ENCODE measurements at places on chromosomes 3 and 15. TPM values are rescaled to one million over a fixed set of nuclear protein-coding genes. Genes with fewer than 3 reads are reported as not detected.
A peak's percentile ranks its signal among the peaks of the same experiment; 100 is the strongest.

GRCh38 chr3:69443457-69443920, 57.6 kb upstream of the FRMD4B start:
- no peaks in the 10 kb centered on the region for H3K36me3 ChIP-seq
- peaks cover 14% of the 10 kb centered on the region for H3K4me1 ChIP-seq
- H3K27me3 ChIP-seq = no peaks in the 10 kb centered on the region
- no peak overlapping the region for H3K27ac ChIP-seq
- no peak overlapping the region for H3K4me3 ChIP-seq
- DNase-seq = no peak

The PPIB gene
- 221 TPM for total RNA-seq

GRCh38 chr3:128945041-128945877, 48.6 kb downstream of the CFAP92 start:
- DNase-seq = no peak
- H3K4me1 ChIP-seq = no peaks in the 10 kb centered on the region
- H3K27me3 ChIP-seq = no peaks in the 10 kb centered on the region
- no peaks in the 10 kb centered on the region for H3K36me3 ChIP-seq
- no peak overlapping the region for H3K27ac ChIP-seq

DNA sequence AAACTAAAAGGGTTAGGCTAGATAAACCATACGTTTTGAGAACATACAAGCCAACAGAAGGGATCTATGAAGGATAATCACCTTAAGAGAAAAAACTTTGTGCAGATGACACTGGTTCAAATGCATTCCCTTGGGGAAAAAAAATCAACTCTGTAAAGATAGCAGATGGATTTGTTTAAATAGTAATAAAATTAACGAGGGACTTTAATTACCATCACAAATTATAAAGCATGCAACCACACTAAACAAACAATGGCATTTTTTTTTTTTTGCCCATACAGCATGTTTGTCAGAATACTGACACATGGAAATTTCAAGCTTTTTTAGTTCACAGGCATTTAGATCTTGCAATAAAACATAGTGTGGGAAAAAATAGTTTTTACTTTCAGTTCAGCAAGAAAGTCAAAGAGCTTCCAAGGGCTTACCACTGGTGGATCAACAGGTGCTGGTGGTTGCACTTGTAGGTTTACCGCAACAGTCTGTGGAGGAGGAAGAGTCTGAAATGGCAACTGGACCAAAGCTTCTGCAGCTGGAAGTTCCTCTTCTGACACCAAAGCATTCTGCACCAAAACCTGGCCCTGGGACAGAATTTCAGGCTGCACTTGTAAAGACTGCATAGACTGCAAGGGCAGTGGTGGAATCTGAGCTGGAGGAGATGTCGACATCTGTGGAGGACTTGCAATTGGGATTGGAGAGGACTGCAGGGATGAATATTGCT, 53.1 kb downstream of the PHC3 start:
- peaks cover 27% of the 10 kb centered on the region for H3K4me1 ChIP-seq
- no peaks in the 10 kb centered on the region for H3K27me3 ChIP-seq
- peak; percentile 32 for DNase-seq
- no peak overlapping the region for H3K4me3 ChIP-seq

GRCh38 chr3:71725271-71725991, at the start of gene EIF4E3:
Gene EIF4E3 (minus strand): TSS chr3:71725402. CDS start chr3:71725367, 35 bp downstream.
- peak within 1 kb of the TSS; percentile 91 for H3K4me3 ChIP-seq
- H3K4me1 ChIP-seq = peaks cover 67% of the 10 kb centered on the region
- H3K27me3 ChIP-seq = no peaks in the 10 kb centered on the region
- peak; percentile 65 for DNase-seq
- peak within 1 kb of the TSS; percentile 95 for H3K27ac ChIP-seq

- no peaks in the 10 kb centered on the region for H3K36me3 ChIP-seq
- H3K4me1 ChIP-seq = no peaks in the 10 kb centered on the region
- H3K4me3 ChIP-seq = no peak overlapping the region
- DNase-seq = no peak
- no peaks in the 10 kb centered on the region for H3K27me3 ChIP-seq
These were observed 172.6 kb downstream of the FMN1 start for GRCh38 chr15:33021806-33022389.
